ENCODE measurements at places on chromosomes 11 and 22.

DNA sequence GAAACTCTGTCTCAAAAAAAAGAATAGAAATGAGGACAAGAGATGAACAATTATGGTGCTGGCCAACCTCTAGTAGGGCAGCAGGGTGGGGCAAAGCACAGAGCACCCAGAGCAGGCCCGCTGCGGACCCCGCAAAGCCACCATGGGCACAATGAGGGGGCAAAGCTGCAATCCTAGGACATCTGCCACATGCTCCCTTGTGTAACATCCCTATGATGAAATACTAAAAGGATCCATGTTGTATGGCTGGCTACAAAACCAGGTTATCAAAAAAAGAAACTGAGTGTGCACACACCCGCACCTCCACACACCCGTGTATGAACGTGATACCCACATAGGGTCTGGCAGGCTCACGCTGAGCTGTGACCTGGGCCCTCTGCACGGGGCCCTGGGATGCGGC is 7.4 kb downstream of the ATP5MGL start:
- DNase-seq = no peak

- DNase-seq = no peak
These were observed 132.0 kb downstream of the ELP4 start for GRCh38 chr11:31641477-31642062.

- no peak for DNase-seq
These were observed 156.8 kb downstream of the SPON1 start for GRCh38 chr11:14119357-14119756.

DNA sequence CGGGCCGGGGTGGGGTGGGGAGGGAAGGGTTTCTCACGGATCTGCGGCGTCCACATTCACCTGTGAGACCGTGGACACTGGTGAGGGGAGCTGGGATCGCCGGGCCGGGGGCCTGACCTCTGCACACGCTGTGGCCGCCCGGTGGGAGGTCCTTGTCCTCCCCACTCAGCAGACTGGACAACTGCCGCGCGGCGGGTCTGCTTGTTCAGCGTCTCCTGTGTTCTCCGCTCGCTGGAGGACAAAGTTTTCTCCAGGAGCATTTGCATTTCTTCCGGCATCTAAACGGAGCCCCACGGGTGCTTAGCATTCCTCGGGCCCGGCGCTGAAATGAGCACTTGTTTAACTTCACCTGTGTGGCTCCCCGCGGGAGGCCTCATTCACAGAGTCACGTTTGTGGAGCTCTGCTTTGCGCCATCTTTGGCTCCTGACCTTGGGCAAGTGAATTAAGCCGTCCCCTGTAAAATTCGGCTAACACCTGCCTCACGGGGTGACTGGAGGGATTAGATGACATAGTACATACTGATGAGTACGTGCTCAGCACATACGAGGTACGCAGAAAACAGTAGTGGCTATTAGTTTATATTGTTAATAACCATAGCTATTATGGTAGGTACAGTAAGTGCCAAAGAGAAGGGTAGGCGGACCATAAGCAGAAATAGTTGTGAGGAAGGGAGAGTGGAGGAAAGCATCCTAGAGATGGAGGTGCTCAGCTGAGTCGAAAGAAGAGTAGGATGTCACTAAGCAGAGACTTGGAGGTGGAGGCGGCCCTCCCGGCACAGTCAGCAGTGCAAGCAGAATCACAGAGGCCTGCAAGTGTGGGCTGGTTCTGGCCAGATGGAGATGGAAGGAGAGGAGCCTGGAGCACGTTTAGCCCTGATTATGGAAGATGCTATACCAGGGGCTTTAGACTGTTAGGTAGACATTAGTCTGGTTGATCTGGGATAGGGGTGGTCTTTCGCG is 885 bp downstream of the TRMU start:
- no peak for DNase-seq

GRCh38 chr11:100442017-100442416 is 245.1 kb upstream of the ARHGAP42 start:
- no peak for DNase-seq

- no peak for DNase-seq
These were observed 1.6 kb downstream of the P2RY2 start for GRCh38 chr11:73219396-73220285.

DNA sequence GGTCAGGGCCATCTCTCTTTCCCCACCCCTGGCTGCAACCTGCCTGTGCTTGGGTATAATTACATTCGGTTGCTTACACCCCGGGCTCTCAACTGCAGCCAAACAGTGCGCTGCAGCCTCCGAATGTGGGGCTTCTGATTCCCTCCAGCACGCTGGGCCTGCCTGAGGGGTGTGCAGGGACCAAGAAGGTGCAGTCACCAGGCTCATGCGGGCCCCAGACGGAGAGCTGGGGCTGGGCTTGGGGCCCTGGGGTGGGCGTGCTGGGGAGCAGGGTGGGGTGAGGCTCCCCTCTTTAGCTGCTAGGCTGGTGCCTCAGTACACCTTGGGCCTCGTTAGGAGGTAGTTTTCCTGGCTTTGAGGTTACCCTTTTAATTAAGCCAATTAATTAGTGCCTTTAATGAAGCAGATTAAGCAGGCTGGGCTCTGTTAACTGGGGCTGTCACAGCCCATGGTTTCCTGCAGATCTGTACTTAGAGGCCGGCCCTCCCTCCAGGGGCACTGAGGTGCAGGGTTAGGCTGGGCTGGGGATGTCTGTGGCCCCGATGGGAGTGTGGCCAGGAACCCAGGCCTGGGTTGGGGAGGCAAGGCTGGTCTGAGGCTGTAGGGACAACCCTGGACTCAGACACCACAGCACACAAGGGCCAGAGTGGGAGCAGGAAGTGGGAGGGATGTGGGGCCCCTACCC is 17.3 kb downstream of the FLRT1 start:
- DNase-seq = no peak

- no peak for DNase-seq
These were observed 584.0 kb downstream of the KCNA4 start for GRCh38 chr11:29432719-29433325.

Measured in natural killer cell treated with Interleukin-12 subunit alpha and Interleukin-12 subunit beta and Interleukin-15 and Interleukin-18, amount 100 ng/mL, for 72 hours (primary cell).